ENCODE measurements at places on chromosomes 4 and X. TPM values are rescaled to one million over a fixed set of nuclear protein-coding genes. Genes with fewer than 3 reads are reported as not detected.

The SLC25A6 gene
- total RNA-seq = 178 TPM

The BRS3 gene
- total RNA-seq = not detected

- no peaks in the 10 kb centered on the region for H3K27me3 ChIP-seq
- H3K27ac ChIP-seq = no peak overlapping the region
- no peaks in the 10 kb centered on the region for H3K36me3 ChIP-seq
- DNase-seq = no peak
- H3K4me3 ChIP-seq = no peak overlapping the region
- H3K4me1 ChIP-seq = no peaks in the 10 kb centered on the region
Measured at GRCh38 chrX:16606142-16606720, 43.7 kb upstream of the S100G start.

The TMEM150C gene
- total RNA-seq = not detected

GRCh38 chr4:143358923-143359643 is 22.4 kb downstream of the GAB1 start:
- H3K4me3 ChIP-seq = no peak overlapping the region
- H3K4me1 ChIP-seq = peaks cover 43% of the 10 kb centered on the region
- DNase-seq = peak; percentile 33
- H3K36me3 ChIP-seq = no peaks in the 10 kb centered on the region

DNA sequence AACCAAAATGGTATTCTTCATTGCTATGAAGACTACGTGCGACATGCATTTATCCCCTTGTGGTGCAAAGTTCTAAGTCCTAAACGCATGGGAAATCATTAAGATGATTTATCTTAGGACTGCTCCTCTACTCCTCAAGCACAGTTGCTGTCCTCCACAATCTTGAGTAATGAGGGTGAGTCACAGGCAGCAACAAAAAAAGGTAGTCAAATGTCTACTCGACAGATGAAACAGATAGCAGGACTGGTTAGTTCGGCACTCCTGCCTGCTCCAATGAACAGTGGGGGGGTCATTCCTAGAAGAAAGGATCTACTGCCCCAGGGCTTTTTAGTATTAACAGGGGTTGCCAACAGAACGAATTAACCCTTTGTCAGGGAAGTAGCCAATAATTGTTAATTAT is 233.7 kb upstream of the FGF13 start:
- no peak overlapping the region for H3K4me3 ChIP-seq
- H3K36me3 ChIP-seq = no peaks in the 10 kb centered on the region
- H3K27me3 ChIP-seq = no peaks in the 10 kb centered on the region
- no peaks in the 10 kb centered on the region for H3K4me1 ChIP-seq

GRCh38 chr4:3707423-3708102 is 58.6 kb upstream of the ADRA2C start:
- no peaks in the 10 kb centered on the region for H3K4me1 ChIP-seq
- no peaks in the 10 kb centered on the region for H3K36me3 ChIP-seq
- H3K4me3 ChIP-seq = no peak overlapping the region
- no peak overlapping the region for H3K27ac ChIP-seq
- H3K27me3 ChIP-seq = no peaks in the 10 kb centered on the region
